Panc1 (cell line): ENCODE measurements at places on chromosomes 12 and 14.

DNA sequence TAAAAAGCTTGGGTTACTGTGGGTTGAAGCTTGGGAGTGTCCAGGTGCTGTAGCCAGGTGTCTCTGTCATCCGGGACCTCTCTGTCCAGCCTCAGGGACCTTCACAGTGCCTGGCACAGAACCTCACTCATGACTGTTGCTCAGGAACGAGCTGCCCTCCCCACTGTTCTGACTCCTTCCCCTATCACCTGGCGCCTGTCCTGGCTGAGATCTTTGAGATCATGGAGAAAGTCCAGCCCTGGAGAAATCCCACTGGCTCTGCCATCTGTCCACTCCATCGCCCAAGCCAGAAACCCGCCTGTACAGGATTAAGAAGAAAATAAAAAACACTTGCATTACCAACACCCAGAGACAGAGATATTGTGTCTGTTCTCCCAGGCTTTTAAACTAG lies 53.5 kb downstream of the DGLUCY start:
- DNase-seq: no peak

- no peak for DNase-seq
Measured at GRCh38 chr12:49954863-49955830, 4.6 kb downstream of the AQP2 start.

DNA sequence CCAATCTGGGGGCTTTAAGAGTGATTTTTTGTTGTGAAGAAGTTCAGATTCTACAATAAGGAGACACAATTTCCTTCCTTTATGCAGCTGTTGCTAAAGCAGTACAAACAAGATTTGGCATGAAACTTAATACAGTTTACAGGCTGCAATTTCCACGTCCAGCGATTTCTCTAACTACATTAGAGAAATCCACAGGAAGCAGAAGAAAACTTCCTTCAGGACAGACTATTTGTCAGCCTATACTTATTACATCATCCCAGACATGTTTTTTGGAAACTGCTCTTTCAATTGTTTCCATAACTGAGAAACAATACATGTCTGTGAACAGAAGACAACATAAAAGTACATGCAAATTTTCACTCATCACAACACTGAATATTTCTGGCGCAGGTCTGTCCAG lies 204.3 kb downstream of the TTC7B start:
- no peak for DNase-seq

- no peak for DNase-seq
Measured at GRCh38 chr14:73725116-73726024, 11.2 kb upstream of the PNMA1 start.

GRCh38 chr14:39827901-39828655 lies 395.8 kb upstream of the FBXO33 start:
- DNase-seq: no peak
